ENCODE measurements at places on chromosomes 6 and 20.
A peak's percentile ranks its signal among the peaks of the same experiment; 100 is the strongest.

DNA sequence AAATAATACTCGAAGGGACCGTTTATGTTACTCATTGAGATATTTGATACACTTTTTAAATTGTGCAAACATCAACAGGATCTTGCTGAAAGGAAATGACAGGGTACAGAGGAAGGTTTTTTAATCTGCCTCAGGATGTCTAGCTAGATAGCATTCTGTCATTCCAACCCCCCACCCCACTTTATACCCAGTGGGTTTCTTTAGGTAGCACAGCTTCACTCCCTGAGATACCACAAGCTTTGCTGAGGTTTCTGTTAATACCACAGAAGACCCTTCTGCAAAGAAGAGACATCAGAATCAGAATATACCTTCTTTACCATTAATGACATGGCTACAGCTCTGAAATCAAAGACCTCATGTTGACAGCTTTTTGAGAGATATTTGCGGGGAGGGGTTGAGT lies 1.3 kb downstream of the PHACTR2 start:
- peak; percentile 60 for DNase-seq

DNA sequence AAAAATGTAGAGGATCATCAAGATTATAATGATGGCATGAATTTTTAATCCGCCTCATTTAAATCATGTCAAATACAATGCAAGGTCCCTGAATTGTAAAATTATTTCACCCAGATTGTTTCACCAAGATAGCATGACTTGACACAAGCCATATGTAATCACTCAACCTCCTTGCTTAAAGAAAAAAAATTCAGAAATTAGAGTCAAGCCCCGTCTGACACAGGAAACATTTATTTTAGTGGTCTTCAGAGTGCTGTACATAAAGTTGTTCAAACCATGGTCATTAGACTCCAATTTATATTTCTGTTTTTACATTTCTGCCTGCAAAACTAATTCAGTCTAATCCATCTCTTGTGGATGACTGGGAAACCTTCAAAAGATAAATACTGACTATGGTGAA lies 200.2 kb downstream of the CBLN4 start:
- no peak for DNase-seq

DNA sequence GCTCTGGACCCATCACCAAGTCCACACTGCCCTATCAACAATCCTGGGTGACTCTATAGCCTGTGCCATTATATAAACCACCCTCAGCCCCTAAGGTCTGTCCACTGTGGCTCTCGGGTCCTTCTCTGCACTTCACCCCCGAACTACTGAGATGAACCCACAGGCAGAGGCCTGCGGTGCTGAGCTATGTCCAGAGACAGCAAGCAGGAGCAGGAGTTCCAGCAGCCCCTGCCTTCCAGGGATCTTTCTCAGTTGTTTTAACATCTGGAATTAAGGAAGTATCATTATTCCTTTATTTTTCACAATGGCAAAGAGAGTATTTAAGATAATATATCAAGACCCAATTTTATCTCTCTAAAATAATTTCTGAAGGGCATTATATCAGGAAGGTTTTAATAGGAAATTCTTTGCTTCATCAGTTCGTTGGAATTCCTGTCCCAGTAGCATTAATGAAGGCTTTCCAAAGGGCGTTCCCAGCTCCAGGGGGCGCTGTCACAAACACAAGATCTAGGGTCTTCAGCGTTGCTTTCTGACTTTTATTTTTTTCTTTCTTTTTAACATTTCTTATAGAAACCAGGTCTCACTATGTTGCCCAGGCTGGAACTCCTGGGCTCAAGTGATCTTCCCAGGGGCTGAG lies 27.3 kb downstream of the RRBP1 start:
- DNase-seq, result peak; percentile 66

GRCh38 chr6:21228411-21228810 lies 365.1 kb upstream of the SOX4 start:
- no peak for DNase-seq

DNA sequence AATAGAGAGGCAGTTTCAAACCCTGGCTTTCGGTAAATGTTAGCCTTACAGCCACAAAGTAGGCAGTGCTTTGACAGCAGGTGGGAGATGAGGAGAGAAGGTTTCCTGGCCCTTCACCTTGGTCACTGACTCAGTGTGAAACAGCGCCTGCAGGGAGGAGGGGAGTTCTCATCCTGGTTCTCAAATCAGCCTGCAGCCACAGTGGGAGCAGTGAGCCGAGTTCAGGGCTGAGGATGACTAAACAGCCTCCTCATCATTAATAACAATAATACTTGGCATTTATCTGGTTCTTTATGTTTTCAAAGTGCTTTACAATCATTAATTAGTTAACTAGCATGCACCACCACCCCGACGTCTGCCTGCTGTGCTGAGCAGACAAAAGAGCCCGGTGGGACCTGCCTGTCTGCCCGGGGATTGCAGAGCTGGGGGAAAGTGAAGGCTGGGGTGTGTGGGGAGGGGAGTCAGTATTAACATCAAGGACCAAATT lies 59.6 kb downstream of the PRDM1 start:
- no peak for DNase-seq

DNA sequence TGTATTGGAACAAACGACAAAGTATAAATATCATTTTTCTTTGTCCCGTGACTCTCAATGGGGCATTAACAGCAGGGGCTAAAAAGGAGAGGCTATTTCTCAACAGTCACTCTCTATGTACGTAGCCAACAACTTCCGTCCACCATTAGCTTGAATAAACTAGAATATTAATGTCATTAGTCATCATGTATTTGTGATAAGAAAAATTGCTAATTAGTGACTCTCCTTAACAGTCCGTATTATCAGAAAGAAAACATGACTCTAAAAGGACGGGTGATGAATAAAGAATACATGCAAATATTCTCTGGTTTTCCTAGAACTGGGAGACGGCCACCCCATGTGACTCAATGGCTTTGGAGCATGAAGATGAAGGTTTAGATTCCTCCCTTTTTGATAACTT lies 18.6 kb downstream of the VIP start:
- DNase-seq, result no peak

DNA sequence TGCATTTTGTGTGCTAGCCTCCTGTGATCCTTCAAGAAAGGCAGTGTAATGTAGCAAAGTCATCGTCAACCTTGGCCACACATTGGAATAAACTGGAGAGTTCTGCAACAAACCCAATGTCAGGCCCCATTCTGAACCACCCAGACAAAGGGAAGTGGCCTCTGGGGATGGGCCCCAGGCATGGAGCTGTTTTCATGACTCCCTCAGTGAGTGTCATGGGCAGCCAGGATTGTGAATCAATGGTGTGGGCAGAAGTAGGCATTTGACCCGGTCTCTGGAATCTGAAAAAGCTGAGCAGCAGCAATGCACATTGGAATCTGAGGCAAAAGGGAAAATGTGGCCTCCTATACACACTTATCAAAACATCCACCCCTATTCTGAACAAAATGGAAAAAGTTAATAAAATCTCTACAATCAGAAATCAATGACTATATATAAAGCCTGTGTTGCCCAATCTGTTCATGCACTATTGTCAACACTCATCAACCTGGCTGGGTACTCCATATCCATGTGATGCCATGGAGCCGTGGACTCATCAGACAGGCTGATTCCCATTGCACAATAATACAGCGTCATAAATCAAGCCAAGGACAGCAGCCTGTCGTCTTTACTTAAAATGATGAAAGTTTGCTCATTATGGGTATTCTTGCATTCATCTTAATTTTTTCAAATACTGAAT lies 134.9 kb upstream of the STMND1 start:
- no peak for DNase-seq

DNA sequence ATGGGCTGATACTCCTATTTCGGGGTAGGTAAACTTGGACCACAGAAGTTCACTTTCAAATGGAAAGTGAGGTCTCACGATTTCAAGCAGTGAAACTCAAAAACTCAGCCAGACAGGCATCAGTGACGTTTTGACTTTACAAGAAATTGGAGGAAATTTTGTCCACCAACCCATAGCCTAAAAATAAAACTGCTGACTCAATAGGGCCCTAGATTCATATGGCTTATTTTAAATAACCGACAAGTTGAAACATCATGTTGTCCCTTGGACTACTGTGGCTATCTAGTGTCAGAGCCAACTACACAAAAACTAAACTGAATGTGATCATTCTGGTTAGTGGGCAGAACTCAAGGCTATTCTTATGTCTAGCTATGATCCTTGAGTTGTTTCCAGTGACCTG lies 486.3 kb downstream of the GRIK2 start:
- no peak for DNase-seq

DNA sequence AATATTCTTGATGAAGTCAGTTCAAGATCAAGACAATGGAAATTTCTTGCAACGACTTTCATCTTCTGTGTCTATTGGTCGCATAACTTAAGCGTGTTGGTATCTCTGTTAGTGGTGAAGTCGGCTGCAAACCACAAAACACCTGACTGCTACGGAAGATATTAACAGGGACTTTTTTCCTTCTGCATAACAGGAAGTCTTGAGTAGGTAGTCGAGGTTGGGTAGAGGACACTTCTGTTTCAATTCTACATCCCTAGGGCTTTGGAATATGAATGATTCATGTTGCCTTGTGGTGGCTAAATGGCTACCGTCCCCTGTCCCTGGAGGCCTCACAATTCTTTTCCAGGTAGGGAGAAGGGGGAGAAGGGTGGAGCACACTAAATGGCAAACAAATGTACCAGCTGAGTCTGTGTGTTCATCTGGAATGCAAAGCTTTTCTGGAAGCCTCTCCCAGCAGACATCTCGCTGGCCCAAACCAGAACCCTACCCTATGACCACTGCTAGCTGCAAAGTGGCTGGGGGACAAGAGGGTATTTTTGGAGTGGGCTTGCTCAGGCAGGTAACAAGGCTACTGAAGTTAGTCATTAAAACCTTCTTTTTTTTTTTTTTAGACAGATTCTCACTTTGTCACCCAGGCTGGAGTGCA lies 34.6 kb upstream of the NKX2-2 start:
- DNase-seq, result peak; percentile 22

Data from eye (tissue), 1 donor.